ENCODE measurements at places on chromosomes 11 and 22. TPM values are rescaled to one million over a fixed set of nuclear protein-coding genes. Genes with fewer than 3 reads are reported as not detected.

- no peak for DNase-seq
Observed at GRCh38 chr11:63944987-63945386, 6.2 kb downstream of the NAA40 start.

ISX gene
- not detected for total RNA-seq

DNA sequence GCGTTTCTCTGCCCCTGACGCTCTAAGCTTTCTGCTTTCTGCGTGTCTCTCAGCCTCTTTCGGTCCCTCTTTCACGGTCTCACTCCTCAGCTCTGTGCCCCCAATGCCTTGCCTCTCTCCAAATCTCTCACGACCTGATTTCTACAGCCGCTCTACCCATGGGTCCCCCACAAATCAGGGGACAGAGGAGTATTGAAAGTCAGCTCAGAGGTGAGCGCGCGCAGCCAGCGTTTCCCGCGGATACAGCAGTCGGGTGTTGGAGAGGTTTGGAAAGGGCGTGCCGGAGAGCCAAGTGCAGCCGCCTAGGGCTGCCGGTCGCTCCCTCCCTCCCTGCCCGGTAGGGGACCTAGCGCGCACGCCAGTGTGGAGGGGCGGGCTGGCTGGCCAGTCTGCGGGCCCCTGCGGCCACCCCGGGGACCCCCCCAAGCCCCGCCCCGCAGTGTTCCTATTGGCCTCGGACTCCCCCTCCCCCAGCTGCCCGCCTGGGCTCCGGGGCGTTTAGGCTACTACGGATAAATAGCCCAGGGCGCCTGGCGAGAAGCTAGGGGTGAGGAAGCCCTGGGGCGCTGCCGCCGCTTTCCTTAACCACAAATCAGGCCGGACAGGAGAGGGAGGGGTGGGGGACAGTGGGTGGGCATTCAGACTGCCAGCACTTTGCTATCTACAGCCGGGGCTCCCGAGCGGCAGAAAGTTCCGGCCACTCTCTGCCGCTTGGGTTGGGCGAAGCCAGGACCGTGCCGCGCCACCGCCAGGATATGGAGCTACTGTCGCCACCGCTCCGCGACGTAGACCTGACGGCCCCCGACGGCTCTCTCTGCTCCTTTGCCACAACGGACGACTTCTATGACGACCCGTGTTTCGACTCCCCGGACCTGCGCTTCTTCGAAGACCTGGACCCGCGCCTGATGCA is at the start of gene MYOD1:
TSS of gene MYOD1 (plus strand) at position 544 of the 910 bp plus-strand sequence. CDS start at position 756, 212 bp downstream.
- peak; percentile 13 for DNase-seq

MN1 gene
- 1.7 TPM for total RNA-seq

DNA sequence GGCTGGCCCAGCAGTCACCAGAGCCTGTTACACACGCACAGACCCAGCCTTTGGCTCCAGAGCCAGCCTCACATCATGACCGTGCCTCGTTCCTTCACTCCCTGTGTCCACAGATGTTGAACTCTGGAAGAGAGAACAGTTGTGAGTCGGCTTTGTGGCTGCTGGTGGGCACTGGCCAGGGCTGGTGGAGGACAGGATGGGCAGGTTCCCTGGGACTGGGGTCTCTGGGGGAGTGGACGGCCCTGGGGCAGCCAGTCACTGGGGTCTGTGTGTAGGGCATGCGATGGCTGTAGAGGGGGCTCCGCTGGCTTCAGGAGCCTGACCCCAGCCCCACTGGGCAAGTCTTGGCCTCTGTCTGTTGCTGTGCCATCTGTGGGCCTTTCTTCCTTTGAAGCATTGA is 1070.1 kb downstream of the BRD1 start:
- no peak for DNase-seq

DNA sequence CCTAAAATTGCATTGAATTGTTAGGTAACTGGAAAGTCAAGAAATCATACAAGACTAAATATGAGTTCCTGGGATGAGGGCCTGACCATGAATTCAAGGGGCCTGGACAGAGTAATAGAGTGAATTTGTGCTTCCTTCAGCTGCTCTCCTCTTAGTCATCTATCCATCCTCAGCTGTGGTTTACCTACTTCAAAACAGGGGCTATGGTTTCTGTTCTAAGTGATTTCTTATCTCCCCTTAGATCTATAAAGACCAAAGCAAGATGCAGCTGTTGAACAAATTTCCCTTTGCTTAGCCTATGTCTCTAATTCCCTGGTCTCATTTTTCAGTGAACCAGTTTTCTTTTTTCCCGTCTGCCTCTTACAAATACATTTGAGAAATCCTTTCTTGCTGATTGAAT is 428.5 kb downstream of the FAM181B start:
- no peak for DNase-seq

NRIP3 gene
- 31.8 TPM for total RNA-seq

- peak; percentile 23 for DNase-seq
Observed at GRCh38 chr11:81700076-81700475, 1033.6 kb downstream of the FAM181B start.

- DNase-seq, result peak; percentile 19
Observed at GRCh38 chr11:17263769-17264168, 12.8 kb upstream of the NUCB2 start.

DNA sequence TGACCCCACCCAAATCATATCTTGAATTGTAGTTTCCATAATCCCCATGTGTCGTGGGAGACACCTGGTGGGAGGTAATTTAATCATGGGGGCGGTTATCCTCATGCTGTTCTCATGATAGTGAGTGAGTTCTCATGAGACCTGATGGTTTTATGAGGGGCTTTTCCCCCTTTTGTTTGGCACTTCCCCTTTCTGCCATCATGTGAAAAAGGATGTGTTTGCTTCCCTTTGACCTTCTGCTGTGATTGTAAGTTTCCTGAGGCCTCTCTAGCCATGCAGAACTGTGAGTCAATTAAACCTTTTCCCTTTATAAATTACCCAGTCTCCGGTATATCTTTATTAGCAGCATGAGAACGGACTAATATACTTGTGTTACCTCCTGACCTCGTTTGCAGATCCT is 156.6 kb upstream of the MTNR1B start:
- no peak for DNase-seq

- DNase-seq, result peak; percentile 89
Observed at GRCh38 chr11:112225753-112226061, 521 bp upstream of the PTS start.

DNA sequence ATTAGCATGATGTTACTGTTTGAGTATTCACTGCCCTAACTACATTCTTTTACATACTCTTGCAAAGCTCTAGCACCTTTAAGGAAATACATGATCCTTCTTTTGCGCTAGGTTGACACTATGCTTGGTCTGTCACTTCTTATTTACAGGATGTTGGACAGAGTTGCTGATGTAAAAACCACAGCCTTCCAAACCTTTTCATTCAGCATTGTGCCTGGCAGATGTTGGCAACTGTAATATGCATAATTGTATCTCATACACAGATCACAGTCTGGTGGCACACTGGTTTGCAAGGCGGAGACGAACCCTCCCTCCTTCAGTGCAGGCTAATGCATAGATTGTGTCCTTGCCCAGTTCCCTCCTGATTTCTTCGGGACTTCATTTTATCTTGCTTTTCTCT is 224.1 kb downstream of the SNX19 start:
- no peak for DNase-seq

- DNase-seq, result no peak
Observed at GRCh38 chr11:786235-787083, 3.4 kb downstream of the CEND1 start.

UPB1 gene
- under 0.01 TPM for total RNA-seq

All from RPMI7951 (cell line).